ENCODE measurements at places on chromosomes 1 and 21.

DNA sequence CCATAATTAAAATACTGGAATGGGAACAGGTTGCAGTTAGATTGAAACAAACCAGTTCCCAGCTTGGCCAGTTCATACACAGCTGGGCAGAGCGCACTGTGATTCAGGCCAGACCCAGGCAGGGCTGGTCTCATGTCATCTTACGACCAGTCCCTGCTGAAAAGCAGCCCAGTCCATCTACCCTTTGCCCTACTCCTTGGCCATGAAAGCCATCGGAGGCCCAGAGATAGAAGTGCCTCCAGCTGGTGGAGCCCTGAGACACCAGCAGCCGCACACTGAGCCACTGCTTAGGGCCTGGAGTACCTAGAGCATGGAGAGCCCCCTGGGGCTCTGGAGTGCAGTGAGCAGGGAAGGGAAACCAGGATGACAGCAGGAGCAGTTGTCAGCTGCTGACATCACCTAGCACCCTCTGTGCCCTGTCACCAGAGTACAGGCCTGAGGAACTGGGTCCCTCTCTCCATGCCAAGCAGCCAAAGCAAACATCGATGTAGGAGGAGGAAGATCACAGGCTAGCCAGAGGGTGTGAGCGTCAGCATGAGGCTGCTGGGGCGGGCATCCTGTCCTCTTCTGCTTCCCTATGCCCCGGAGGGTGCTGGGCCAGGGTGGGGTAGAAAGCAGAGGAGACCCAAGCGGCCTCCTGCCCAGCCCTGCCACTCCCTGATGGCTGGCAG lies 34.2 kb upstream of the TMEM125 start:
- no peak for DNase-seq

- no peak for DNase-seq
Observed at GRCh38 chr1:27809883-27810282, 20.7 kb upstream of the PPP1R8 start.

- DNase-seq: no peak
Observed at GRCh38 chr1:151485685-151486255, 25.4 kb upstream of the CGN start.

- no peak for DNase-seq
Observed at GRCh38 chr1:21366288-21366687, 73.6 kb upstream of the NBPF3 start.

DNA sequence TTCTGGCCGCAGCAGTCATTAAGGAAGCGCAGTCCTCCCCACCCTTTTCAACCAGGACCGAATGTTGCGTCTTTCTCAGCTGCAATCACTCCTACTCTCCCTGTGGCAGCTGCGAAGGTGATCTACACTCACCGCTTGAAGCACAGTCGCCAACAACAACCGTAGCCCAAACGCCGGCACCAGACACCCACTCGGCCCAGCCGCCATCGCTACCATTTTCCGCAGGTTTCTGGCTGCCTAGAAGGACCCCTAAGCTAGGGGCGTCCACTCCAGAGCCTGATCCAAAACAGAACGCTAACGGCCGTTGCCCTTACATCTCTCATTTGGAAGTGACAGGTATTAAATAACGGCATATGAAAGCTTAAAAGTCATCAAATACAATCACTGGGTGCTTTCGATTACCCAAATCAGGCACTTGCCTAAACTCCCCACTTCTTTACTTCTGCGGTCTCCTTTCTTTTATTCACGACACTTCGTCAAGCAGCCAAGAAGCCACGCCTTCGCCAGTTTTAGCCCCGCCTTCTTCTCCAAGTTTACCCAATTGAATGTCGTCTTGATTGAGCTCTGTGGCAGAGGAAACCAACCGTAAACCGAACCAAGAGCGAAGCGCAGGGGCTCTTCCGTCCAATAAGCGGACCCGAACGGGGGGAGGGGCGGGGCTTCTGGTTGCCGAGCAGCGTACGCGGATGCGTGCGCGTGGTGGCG lies at the start of gene SELENOF:
Gene SELENOF (minus strand): TSS at position 231 of the 705 bp plus-strand sequence. CDS start 15 bp downstream, at position 216.
- DNase-seq: peak; percentile 100

- no peak for DNase-seq
Observed at GRCh38 chr1:182910143-182910542, 42.8 kb downstream of the SHCBP1L start.

DNA sequence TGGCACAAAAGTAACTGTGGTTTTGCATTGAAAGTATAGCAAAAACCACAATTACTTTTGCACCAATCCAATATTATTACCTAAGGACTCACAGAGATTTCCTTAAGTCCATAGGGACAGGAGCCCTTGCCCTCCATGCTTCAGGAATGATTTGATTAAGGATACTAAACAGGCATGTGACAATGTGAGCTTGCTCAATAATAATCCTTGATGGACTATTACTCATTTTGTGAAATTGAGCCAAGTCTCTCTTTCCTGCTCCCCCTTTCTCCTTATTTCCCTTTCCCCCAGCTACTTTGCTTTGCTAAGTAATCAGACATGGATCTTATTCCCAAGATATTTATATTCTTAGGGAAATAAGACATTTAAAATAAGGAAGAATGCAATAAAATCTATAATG lies 21.6 kb upstream of the RGL1 start:
- DNase-seq: peak; percentile 85

GRCh38 chr1:51708911-51709760 lies 92.2 kb downstream of the OSBPL9 start:
- DNase-seq: no peak

DNA sequence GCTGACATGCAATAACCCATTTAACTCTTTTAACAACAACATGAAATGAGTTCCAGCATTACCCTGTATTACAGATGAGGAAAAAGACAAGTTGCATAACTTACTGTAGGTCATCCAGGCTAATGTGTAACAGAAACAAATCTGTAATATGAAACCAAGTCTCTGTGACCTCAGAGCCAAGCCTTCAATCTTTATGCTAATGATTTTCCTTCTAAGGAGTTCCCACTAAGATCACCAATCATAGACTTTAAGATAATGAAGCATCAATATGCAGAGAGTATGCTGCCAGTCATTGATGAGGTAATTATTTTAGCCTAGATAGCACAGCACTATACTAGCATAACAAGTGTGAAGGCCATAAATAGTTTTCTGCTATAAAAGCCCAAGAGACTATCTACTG lies 35.6 kb upstream of the RNPC3 start:
- DNase-seq: peak; percentile 70

DNA sequence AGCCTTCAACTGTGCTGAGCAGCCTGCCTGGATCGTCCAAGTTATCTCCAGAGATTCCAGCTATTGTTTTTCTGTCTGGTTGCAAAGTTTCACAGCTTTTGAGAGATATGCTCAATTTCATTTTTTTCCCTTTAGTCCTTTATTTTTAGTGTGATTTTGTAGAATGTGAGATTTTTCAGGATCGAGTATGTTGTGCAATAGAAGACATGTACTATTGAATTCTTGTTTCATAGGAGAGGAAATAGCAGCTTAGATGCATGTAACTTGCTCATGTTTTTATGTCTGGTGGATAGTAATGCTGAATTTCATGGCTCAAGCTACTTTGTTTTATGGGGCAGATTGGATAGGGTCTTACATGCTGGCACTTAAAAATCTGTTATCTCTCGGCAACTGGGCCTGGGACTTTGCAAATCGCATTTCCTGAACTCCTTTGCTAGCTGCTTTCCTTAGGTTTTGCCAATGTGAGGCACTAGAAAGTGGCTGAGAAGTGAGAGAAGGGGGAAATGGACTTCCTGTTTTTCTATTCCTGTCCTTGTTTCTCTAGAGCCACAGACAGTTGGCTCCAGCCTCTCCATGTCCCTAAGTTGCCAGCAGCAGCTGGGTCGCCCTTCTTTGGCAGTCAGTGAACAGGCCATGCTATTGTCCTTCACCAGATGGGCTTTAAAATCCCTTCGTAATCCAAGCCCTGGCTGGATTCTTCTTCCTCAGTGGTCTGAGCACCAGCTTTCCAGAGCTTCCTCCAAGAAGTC lies 101.4 kb upstream of the PDE4B start:
- no peak for DNase-seq

GRCh38 chr1:93976291-93976690 lies 67.1 kb upstream of the GCLM start:
- DNase-seq: no peak

DNA sequence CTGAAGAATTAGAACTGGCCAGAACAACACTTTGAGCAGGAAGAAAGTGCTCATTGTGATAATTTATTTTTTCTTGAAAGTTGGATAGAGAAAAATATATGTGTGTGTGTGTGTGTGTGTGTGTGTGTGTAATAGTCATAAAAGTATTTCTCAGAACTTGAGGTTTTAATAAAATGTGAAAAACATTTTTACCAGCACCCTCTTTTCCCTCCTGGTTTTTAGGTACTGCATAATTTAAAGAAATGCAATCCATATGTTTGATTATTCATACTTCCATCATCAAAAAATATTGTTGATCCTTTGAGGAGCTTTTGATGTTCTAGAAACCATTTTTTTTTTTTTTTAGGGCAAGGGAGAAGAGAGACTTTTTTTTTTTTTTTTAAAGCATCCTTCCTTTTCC lies 66.8 kb upstream of the JUN start:
- peak; percentile 38 for DNase-seq

DNA sequence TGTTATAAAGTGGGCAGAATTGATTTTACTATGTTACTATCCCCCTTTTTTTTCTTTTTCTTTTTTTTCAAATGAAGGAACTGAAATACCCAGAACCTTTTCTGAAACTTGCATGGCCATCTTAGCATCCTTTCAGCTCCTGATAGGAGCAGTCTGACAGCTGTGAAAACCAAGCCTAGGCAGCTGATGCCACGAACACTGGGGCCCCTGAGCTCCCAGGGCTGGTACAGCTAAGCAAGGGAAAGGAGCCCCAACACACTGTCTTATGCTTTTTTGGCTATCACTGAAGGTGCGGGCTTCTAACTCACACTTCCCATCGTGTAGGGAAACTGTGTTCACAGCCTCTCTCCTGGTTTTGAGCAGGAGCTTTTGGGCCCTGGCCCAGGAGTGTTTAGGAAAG lies 23.0 kb upstream of the CAMK1G start:
- DNase-seq: no peak

GRCh38 chr1:67333603-67334002 lies 25.9 kb downstream of the IL12RB2 start:
- DNase-seq: no peak

- no peak for DNase-seq
Observed at GRCh38 chr21:45269861-45270260, 17.8 kb downstream of the POFUT2 start.

DNA sequence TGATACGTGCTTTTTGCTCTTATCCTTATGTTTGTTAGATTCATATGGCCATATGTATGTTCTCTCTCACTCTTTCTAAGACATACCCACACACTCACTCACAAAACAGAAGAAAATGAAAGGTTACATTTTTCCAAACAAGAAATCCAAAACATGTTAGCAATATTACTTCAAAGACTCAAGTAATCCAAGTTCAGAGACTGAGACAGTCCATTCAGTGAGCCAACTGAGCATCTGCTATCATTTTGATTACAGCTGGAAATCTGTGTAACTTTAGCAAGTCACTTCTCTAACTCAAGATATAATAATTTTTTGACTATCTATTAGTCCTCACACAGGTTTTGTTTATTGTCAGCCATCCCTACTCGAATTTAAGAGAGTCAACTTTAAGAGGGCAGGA lies 218.9 kb downstream of the LHX8 start:
- DNase-seq: no peak
